ENCODE measurements at places on chromosomes 6 and 20.

GRCh38 chr6:53581173-53581773, 36.4 kb upstream of the GCLC start:
- peak; percentile 26 for DNase-seq

DNA sequence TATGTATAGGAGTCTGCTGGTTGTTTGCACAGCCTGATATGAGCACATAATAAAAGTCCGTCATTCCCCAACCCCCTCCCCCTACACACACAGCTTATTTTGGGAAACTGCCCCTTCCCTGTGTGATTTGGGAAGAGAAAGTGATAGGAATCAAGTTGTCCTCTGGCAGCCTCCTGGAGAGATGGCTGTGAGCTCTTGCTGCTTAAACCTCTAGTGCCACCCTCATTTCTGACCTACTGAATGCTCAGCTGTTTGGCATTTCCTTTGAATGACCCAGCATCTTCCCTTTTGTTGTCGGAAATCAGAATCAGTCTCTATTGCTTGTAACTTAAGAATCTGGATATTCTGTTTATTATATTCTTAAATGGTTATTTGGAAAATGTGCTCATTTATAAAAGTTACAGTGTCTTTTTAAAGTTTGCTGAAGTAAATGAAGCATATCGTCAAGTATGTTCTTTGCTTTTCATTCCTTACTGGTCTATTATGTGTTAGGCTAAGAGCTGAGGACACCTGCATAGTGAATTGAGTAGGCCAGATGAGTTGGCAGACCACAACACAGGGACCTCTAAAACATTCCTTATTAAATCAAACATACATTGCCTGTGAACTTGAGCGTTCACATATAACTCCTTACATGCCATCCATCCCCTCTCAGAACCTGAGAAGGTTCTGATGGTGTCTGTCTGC, 5.5 kb downstream of the RWDD2A start:
- DNase-seq, result no peak

- DNase-seq, result no peak
Observed at GRCh38 chr6:95127261-95127660, 450.1 kb upstream of the MANEA start.

DNA sequence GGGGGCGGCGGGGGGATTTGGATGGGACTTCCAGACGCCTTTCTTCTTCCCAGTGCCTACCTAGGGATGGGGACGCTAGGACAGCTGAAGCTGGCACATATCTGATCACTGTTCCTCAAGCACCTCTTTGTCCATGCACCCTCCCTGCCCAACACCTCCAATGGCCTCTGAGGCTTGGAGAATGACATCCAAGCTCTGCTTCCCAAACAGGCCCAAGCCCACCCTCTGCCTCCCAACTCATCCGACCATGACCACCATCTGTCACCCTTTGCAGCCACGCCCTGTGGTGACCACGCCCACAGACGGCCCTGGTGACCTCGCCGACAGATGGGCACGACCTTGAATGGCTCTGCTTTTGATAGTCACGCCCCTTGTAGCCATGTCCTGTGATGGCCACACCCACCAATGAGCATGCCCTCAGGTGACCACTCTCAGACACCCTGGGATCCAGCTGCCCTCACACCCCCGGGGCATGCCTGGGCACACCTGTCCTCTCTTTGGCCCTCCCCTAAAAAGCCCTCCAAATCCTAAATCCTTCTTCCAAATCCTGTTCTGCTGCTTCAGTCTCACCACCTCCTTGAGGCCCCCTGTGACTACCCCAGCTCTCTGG, 51.0 kb downstream of the SSR1 start:
- DNase-seq, result no peak

DNA sequence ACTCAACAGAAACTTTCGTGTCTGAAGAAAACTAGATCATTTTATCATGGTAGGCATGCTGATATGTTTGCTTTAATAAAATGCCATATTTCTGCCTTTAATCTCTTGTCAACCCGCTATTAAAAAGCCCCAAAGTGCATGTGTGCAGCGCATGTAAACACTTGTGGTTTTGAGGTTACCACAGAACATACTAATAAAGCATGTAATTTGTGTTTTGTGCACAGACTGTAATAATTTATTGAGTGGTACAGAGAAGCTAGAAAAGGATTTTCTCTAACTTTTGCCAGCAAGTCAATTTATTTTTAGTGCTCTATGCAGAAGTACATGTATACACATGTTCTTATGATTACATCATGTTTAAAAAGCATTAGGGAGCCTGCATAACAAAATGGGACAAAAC, 349.9 kb upstream of the SLC35B3 start:
- DNase-seq, result no peak

DNA sequence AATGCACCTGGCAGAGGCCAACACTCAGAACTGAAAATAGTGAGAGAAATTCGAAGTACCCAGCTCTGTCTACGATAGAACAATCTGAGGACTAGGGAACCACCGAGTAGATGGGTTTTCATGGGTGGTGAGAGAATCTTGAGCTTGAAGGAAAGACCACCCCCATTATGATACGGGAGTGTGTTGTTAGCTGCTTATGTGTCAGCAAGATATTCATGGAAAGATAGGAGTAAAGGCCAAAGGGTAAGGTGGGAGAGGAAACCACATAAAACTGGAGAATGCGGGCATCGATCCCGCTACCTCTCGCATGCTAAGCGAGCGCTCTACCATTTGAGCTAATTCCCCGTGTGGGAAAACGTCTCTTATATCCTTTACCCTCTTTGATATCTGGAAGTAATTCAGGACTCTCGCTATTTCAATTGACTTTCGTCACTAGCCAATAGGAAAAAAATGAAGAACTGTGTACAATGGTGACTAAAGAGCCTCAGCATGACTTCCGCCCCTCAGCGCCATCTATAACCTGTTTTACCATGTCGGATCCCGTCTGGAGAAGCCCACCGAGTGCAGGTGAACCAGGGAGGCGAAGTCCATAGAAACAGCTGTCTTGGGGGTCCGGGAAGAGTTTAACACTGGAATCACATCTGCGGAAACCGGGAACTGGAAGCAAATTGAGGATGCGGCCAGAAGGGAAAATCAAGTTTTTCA, 25.0 kb upstream of the ABT1 start:
- peak; percentile 89 for DNase-seq

- peak; percentile 71 for DNase-seq
Observed at GRCh38 chr6:98834060-98835031, at the start of gene POU3F2. TSS of gene POU3F2 (plus strand) at chr6:98834574. CDS start at chr6:98834874, 300 bp downstream.

DNA sequence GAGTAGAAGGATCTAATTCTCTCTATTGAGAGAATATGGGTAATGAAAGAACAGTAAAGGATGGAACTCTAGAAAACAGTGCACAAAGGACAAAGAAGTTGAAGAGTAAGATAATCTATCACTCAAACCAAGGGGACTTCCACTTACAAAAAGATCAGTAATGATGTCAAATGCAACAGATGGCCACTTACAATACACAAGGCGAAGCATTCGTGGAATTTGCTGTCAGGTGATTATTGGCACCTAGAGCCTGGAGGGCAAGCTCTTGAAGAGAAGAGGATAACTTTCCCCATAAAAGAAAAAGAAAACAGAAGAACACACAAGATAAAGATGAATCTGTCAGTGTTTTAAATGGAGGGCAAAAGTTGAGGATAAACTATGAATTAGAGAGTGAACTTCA, 256.0 kb upstream of the TCF21 start:
- DNase-seq, result no peak

GRCh38 chr6:105985098-105985815, 100.9 kb upstream of the PRDM1 start:
- peak; percentile 72 for DNase-seq
